AG08396 (cell line): ENCODE measurements at places on chromosomes 6 and 20.
A peak's percentile ranks its signal among the peaks of the same experiment; 100 is the strongest.

DNA sequence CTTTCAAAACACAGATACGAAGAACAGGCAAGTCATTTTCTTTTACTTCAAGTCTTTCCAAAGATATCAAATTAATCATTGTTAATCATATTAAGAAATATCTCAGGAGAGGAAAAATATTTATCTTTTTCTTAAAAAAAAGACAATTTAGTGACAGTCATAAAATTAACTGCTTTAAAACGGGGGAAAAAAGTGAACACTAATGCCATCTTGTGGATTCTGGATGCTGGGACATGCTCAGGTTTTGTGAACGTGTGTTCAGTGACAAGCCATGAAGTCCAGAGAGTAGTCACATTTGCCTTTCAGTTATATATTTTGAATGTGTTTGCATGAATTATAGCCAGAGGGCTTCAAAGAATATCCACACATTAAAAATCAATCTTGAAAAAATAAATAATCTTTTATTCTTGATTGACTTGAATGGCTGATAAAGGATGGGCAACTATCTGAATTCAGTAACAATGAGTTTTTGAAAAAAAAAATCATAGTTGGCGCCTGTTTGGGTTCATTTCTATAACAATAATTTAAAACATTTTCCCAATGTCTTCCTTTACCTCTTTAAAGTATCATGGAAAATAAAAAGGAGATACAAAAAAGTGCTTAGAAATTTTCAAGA lies 74.7 kb upstream of the NOX3 start:
- peak; percentile 15 for DNase-seq

GRCh38 chr20:39268981-39269461 lies 306.9 kb downstream of the DHX35 start:
- peak; percentile 63 for DNase-seq

- no peak for DNase-seq
Measured at GRCh38 chr20:3652221-3652620, 11.0 kb downstream of the GFRA4 start.

GRCh38 chr20:53795170-53795569 lies 201.5 kb upstream of the ZNF217 start:
- no peak for DNase-seq

GRCh38 chr6:112243861-112244827 lies 10.2 kb downstream of the LAMA4 start:
- DNase-seq, result no peak
